H7 (cell line): ENCODE measurements at places on chromosomes 16 and 17.

- peak; percentile 56 for DNase-seq
Observed at GRCh38 chr17:67246653-67247415, 1.8 kb upstream of the HELZ start.

GRCh38 chr16:48901712-48902374 is 291.9 kb upstream of the N4BP1 start:
- peak; percentile 52 for DNase-seq

DNA sequence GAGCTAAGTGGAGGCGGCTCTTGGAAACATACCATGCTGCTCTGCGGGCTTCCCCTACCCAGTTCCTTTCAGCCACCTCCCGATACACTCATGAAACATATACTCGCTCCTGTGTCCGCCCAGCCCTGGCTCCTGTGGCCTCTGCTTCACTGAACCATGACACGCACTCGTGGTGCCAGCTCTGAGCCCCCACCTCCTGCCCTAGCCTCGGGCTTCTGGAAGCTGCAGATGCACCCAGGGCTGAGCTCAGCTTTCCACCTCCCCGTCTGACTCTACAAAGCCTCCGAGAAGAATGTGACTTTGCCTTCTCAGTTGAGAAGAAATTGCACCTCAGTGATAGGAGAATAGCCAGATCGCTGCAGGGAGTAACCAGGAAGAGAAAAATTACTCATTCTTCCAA is 11.0 kb downstream of the CALB2 start:
- DNase-seq, result no peak

DNA sequence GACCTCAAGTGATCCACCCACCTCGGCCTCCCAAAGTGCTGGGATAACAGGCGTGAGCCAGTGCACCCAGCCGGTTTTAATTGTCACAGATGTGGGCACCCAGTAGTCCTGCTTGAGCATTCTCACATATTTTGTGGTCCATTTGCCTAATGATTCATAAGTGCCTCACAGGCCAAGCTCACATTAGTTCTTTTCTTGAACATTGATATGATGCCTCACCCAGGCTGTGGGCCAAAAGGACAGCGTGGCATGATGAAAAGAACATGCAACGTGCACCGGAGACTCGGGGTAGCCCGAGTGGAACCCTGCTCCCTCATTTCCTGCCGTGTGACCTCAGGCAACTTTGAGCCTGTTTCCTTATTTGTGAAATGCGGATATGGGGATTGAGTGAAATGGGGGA is 181.9 kb downstream of the SNX29 start:
- no peak for DNase-seq

GRCh38 chr16:81189100-81189664 is 49.3 kb upstream of the BCO1 start:
- DNase-seq, result no peak

GRCh38 chr17:47810200-47810821 is 11.3 kb downstream of the OSBPL7 start:
- DNase-seq, result peak; percentile 84

- DNase-seq, result no peak
Observed at GRCh38 chr17:48483471-48484131, 47.2 kb downstream of the HOXB1 start.

- DNase-seq, result no peak
Observed at GRCh38 chr16:65834688-65835087, 531.8 kb upstream of the CDH5 start.

DNA sequence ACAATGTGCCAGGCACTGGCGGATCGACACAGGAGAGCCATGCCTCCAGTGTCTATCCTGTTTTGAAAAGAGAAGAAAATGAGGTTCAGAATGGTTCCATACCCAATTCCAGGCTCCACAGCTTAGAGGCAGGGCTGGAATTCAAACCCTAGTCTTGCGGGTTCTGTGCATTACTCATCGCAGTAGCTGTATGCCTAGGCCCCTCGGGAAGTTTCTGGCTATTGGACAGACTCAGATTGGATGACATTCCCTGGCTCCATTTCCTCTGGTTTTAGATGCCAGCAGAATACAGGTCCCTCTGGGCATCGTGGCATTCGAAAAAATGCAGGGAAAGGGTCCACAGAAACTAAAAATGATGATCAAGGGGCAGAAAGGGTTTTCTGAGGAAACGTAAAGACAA is 184.7 kb downstream of the COPRS start:
- no peak for DNase-seq

- peak; percentile 19 for DNase-seq
Observed at GRCh38 chr17:73390221-73390620, 78.4 kb upstream of the CDC42EP4 start.

GRCh38 chr16:50613281-50613963 is 65.2 kb downstream of the NKD1 start:
- no peak for DNase-seq
